ENCODE measurements at places on chromosomes 1 and 21.

- DNase-seq: no peak
These were observed 66.7 kb downstream of the TEX35 start for GRCh38 chr1:178579562-178579961.

DNA sequence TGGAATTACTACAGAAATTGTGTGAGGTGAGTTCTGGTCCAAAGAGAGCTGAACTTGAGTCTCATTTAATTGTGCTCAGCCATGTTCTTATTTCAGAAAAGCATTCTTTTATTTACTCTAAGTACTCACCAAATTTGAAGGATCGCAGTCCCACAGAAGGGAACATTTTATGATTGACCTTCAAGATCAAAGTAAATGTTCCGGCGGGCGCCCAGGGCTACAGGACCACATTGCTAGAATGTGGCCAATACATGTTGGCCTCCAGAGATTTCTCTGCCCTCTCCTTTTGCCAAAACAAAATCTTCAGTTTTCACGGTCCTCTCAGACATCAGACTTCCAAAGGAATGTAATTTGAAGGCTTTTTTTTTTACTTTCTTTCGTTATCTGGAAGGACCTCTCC is 237.8 kb downstream of the FMN2 start:
- no peak for DNase-seq

- DNase-seq: no peak
These were observed 21.9 kb upstream of the EEIG2 start for GRCh38 chr1:108537976-108538375.

DNA sequence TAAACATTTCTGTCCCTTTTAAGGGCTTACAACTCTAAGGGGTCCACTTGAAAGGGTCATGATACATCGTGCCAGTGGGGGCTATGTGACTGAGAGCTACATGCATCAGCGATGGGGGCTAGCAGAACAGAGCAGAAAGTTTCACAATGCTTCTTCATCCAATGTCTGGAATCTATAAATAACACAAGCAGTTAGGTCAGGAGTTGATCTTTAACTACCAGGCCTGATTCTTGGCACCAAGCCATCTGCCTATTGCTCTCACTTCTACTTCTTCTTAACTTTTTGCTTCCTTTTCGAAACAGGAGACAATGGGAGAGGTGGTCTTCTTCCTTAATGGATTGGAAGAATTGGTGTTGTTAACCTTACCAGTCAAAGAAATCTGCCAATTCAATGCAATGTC is 410.0 kb downstream of the TGFB2 start:
- DNase-seq: no peak

GRCh38 chr1:43274804-43275180 is 5.0 kb downstream of the TMEM125 start:
- no peak for DNase-seq

GRCh38 chr1:46546210-46546609 is 5.2 kb downstream of the KNCN start:
- no peak for DNase-seq

DNA sequence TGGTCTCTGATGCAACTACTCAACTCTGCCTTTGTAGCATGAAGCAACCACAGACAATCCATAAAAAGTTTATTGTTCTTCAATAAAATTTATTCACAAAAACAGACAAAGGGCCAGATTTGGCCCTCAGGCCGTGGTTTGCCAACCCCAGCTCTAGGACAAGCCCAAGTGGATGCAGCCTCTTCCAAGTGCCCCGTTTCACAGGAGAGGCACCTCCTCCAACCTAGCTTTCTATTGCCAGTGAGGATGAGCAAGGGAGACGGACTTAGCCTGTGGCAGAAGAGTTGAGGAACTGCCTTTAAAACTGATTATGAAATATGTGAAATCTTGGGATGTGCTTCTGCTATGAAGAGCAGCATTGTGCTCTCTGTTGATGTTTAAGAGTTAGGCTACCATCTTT is 105.4 kb downstream of the PSMG1 start:
- no peak for DNase-seq

GRCh38 chr1:150578272-150579109 is 919 bp downstream of the MCL1 start:
- peak; percentile 55 for DNase-seq

DNA sequence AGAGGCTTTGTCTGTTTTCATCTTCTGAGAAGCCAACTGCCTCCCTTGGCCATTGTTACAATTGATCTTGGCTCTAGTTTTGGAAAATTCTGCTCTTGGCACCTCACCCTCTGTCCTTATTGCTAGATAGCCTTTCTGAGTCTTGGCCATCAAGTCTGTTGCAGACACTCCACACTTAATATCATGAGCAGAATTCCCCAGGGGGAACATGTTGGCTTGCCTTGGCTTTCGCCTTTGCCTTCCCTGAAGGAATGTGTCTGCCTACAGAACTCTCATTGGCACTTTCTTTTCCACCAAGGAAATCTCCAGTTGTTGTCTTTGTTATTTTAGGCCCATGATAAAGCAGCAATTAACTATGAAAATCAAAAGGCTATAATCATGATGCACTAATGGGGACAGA is 42.7 kb upstream of the LDLRAP1 start:
- no peak for DNase-seq

- DNase-seq: no peak
These were observed 40.8 kb upstream of the PPP2R5A start for GRCh38 chr1:212244441-212244840.

DNA sequence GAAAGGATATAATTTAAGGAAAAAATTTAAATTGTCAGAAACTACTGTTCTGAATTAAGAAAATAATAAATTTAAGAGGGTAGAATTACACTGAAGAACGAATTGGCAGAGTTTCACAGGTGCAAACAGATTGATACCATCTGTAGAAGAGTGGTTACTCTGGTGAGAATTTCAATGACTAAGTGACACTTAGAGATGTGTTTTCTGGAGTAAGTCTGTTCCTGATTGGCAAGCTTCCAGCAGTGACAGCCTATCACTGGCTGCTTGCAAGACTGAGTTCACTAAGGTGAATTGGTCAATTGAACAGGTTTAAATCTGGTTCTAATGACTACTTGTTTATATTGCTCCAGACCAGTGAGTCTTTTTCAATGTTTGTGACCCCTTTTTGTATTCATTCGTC is 838.2 kb upstream of the RGS18 start:
- DNase-seq: no peak

DNA sequence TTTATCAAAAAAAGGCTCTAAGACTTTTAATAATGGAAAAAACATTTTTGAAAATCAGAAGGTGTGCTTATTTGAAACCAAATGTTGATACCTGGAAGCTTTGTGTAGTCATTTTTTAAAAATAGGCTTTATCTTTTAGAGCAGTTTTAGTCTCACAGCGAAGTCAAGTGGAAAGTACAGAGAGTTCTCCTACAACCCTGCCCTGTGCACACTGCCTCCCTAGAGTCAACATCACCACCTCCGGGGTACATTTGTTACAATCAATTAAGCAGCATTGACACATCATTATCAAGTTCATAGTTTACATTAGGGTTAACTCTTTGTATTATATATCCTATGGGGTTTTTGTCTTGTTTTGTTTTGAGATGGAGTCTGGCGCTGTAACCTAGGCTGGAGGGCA is 10.7 kb upstream of the ERO1B start:
- DNase-seq: no peak

- DNase-seq: peak; percentile 35
These were observed 53.8 kb upstream of the MROH9 start for GRCh38 chr1:170881268-170882265.

- peak; percentile 84 for DNase-seq
These were observed 90.7 kb downstream of the ARHGEF10L start for GRCh38 chr1:17630048-17630830.

- no peak for DNase-seq
These were observed 112.7 kb downstream of the VPS13D start for GRCh38 chr1:12342401-12343003.

DNA sequence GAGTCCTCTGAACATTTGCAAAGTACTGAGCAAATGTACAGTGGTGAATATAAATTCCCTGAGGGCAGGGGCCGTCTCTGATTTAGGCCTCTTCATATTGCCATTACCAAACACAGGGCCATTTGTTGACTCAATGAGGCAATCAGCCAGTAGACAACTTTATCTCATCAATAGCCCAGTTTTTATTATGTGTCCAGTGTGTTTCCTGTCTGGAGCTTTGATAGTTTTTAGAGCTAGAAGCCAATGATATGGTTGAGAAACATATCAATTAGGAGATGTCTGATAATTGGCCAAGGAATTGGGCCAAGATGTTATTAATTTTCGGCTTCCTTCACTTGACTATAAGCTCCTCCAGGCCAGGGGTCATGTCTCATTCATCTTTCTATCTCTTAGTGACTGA is 163.0 kb downstream of the ROR1 start:
- no peak for DNase-seq

- DNase-seq: no peak
These were observed 12.8 kb upstream of the MIXL1 start for GRCh38 chr1:226210571-226211176.

DNA sequence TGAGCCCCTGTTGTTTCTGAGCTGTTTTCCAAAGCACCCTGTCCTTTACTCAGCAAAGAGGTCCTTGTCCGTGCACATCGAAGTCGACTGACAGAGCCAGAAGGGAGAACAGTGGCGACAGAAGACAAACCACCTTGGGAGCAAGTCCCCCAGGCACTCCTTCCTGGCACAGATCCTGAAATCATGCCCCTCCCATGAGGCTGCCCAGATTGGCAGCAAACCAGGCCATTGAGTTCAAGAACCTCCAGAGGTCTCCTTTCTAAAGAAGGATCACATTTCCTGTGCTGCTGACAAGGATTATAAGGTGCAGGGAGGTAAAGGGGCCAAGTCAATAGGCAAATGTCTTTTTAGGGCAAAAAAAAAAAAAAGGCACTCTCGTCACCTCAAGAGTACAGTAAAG is 84.7 kb upstream of the HIVEP3 start:
- DNase-seq: no peak

DNA sequence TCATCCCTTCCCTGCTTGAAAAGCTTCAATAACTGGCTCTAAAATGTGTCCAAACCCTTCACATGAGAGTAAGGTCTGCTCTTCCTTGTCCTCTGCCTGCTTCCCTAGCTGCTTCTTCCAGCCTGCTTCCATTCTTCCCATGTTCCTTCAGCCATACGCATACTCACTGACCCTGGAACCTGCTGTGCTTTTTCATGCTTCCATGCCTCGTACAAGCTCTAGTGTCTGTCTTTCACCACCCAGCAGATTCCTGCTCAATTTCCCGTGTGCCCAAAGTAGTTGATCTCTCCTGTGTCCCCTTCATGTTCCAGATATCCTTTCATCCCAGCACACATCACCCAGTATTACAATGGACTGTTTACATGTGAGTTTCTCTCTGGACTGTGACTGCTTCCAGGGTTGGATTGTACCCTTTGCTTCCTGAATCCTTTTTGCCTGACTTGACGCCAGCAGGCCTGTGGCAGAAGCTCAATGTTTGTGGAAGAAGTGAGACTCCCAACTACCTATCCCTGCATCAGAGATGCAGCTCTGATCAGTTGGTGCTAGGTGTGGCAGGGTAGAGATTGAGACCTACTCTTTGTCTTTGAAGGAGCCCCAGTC is 35.9 kb upstream of the RNF19B start:
- no peak for DNase-seq

GRCh38 chr1:57369889-57370288 is 54.0 kb downstream of the DAB1 start:
- DNase-seq: no peak
